ENCODE measurements at places on chromosomes 6 and 20. TPM values are rescaled to one million over a fixed set of nuclear protein-coding genes. Genes with fewer than 3 reads are reported as not detected.

DNA sequence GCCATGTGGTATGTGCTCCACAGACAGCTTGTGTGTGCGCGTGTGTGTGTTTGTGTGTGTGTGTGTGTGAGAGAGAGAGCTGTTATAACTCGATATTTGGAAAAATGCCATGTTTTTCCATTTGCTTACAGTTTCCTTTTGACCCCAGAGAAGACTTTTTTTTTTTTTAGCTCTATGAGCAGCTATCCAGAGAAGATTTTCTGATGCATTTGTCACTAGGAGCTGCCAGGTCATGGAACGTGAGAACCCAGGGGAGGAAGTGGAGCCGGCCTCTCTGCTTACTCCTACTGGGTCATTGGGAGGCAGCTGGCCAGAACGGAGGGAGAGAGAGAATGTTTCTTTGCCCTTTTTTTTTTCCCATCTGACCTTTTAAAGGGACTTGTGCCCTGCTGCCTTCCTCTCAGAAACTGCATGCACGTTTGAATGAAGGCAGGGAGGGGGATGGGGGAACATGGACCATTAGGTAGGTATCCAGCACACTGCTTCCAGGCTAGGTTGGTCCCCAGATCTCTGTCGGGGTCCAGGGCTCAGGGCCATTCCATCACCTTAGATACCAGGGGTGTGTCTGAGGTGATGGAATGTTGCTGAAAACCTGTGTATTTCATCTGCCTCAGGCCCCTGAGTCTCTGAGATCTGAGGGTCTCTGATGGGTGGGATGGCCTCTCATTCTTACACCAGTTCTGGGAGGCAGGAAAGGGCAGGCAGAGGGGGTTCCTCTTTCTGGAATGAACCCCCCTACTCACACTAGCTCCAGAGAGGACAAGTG, 11.2 kb upstream of the MRPS18A start:
- no peaks in the 10 kb centered on the region for H3K36me3 ChIP-seq
- peaks cover 36% of the 10 kb centered on the region for H3K4me1 ChIP-seq
- H3K27ac ChIP-seq: no peak overlapping the region
- no peak overlapping the region for H3K4me3 ChIP-seq
- DNase-seq: no peak

DNA sequence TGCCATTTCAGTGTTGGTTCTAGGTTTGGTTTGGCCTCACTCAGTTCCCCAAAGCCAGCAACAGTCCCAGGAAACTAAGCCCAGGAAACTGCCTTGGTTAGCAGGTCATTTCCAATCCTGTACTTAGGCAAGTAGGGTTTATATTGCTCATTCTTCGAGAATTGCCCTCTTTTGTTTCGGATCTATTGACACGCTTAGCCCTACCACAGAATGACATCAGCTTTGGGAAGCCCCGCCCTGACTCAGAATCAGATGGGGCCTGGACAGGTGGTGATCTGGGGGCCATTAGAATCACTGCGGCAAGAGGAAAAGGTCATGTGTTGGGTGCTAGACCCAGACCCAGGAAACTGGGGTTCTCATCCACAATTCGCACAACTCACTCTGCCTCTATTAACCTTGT, 578.2 kb downstream of the QKI start:
- DNase-seq: peak; percentile 82
- no peak overlapping the region for H3K4me3 ChIP-seq
- no peaks in the 10 kb centered on the region for H3K27me3 ChIP-seq
- no peak overlapping the region for H3K27ac ChIP-seq
- H3K36me3 ChIP-seq: no peaks in the 10 kb centered on the region

DNA sequence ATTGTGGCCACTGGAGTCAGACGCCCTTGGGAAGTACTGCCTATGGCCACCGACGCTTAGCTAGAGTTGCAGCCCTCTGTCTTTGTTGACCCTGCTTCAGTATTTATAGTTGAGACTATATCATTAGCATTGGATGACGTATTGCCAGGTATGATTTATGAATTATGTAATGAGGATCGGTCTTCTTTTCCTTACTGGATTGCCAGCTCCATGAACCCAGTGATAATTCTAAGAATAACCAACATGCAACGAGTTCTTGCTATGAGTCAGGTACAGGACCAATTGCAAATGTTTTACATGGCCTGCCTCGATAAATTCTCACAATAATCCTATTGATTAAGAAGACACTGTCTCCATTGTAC, 63.5 kb downstream of the CLIC5 start:
- no peaks in the 10 kb centered on the region for H3K36me3 ChIP-seq
- no peak overlapping the region for H3K27ac ChIP-seq
- H3K4me3 ChIP-seq: no peak overlapping the region
- no peaks in the 10 kb centered on the region for H3K27me3 ChIP-seq

The DZANK1 gene
- 2.1 TPM for total RNA-seq

DNA sequence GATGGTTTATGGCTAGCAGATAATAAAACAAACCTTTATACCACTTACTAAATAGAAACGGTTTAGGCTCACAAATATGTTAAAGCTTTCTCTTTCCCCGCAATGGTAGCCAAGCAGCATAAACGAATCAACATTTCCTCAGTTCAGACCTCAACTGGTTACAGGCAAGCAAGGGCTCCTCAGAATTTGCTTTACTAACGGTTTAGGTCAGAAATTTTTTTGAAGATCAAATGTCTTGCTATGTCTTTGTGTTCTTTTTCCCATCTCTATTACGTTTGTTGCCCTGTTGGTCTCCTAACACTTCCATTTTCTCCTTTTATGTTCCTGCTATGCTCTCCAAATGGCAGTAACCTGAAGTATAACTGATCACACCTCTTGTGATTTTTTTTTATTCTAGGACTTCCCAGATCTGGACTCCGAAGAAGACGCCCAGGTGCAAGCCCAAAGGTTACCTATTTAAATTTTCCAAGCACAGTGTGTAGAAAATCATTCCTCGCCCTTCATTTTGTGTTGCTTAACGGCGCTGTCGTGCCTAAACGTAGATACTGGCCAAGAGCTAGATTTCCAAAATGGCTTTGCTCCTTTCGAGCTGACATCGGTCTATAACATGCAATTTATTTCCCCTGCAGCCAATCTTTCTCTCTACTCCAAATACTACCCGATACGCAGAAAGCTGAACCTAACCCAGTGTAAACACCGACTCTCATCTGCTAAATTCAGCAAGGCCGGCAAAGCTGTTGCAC, 717 bp upstream of the ASF1A start:
- H3K4me1 ChIP-seq: peaks cover 35% of the 10 kb centered on the region
